ENCODE measurements at places on chromosomes 3 and 15. TPM values are rescaled to one million over a fixed set of nuclear protein-coding genes. Genes with fewer than 3 reads are reported as not detected.

RTP1 gene
- not detected for total RNA-seq

MUSTN1 gene
- total RNA-seq: 0.35 TPM

ZNF80 gene
- not detected for total RNA-seq

SMAD6 gene
- total RNA-seq: 21.0 TPM

SLC28A2 gene
- not detected for total RNA-seq

ARRDC4 gene
- total RNA-seq: 0.21 TPM
